ENCODE measurements at places on chromosomes 6 and 20. TPM values are rescaled to one million over a fixed set of nuclear protein-coding genes. Genes with fewer than 3 reads are reported as not detected.

The LRRC73 gene
- total RNA-seq, result 0.99 TPM

The R3HDML gene
- not detected for total RNA-seq

The TFB1M gene
- 28.9 TPM for total RNA-seq

The PKHD1 gene
- 0.66 TPM for total RNA-seq

The ACSS2 gene
- total RNA-seq, result 39.0 TPM

The NINL gene
- 44.2 TPM for total RNA-seq

The SYTL3 gene
- total RNA-seq, result 3.2 TPM

The TPD52L1 gene
- total RNA-seq, result 40.8 TPM

The HLA-C gene
- total RNA-seq, result 23.3 TPM

The RBL1 gene
- 25.1 TPM for total RNA-seq

The CHRNA4 gene
- total RNA-seq, result 12.0 TPM

The PTPRT gene
- total RNA-seq, result 12.1 TPM

The OXT gene
- total RNA-seq, result not detected

The SIRPB1 gene
- not detected for total RNA-seq

The FAM217B gene
- 14.7 TPM for total RNA-seq

Measured in camera-type eye (tissue), 1 donor.